ENCODE measurements at places on chromosomes 16 and 17. TPM values are rescaled to one million over a fixed set of nuclear protein-coding genes. Genes with fewer than 3 reads are reported as not detected.

The CDRT15 gene
- not detected for total RNA-seq

The LGALS9B gene
- not detected for total RNA-seq

GRCh38 chr17:65294181-65294719 lies 157.1 kb downstream of the RGS9 start:
- DNase-seq, result peak; percentile 73

The NLE1 gene
- total RNA-seq, result 23.8 TPM

GRCh38 chr17:59688008-59688407 lies 19.2 kb downstream of the PTRH2 start:
- no peak for DNase-seq

The IQCK gene
- total RNA-seq, result 15.4 TPM

DNA sequence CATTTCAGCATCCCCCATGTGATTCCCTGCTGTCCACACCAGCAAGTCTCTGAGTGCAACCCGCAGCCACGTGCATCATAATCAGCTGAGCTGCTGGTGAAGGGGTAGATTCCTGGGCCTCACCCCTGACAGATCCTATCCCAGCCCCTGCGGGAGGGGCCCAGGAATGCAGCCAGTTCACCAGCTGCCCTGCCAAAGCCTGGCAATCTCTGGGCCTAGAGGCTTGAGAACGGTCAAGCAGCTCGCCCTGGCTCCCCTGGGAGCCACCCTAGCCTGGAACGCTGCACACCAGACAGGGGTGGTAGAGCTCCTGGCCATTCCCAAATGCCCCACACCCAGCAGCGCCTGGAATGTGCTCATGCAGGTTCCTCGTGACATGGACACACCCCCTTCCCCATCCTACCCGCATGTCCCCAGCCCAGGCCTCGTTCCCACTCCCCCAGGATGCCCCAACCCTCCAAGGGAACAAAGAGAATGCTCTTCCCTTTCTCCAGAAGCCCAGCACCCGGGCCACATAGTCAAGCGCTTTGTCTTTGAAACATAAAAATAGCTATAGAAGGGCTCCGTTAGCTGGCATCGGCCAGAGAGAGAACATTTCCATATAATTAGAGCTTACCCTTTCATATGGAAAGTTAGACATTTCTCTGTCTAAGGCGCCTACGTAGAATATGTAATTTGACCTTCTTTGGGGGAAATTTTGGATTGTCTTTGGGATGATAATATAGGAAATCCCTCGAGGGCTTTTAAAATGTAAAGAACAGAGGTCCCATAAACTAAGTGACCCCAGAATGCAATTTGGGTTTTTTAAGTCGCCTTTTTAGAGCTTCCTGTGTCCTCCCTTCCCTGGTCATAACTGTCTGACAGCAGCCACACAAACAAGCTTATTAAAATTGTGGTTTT lies 3.4 kb downstream of the CEP295NL start:
- no peak for DNase-seq

DNA sequence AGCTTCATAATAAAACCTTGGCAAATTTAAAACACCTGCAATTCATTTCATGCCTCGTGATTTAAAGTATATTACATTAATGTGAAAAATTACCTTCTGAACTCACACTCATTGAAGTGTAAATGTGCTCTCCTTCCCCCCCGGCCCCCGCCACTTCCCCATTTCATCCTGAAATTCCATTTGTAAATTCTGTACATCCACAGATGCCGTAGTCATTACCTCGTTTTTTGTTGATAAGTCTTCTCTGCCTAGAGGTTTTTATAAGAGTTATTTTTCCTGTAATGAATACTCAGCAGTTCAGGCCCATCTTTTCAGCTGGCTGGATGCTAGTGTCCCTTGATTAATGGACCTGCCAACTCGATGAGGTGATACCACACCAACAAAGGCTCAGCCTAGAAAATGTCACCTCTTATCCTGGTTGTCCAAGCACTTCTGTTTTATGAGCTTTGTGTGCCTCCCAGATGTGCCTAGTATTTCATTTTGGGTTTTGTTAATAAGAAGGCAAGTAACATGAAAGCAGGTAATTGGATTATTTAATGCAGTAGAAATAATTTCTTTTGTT lies 64.8 kb upstream of the KIFC3 start:
- DNase-seq, result no peak

GRCh38 chr16:70686376-70687101 lies 686 bp upstream of the MTSS2 start:
- no peak for DNase-seq

The RAB11FIP4 gene
- 21.8 TPM for total RNA-seq

DNA sequence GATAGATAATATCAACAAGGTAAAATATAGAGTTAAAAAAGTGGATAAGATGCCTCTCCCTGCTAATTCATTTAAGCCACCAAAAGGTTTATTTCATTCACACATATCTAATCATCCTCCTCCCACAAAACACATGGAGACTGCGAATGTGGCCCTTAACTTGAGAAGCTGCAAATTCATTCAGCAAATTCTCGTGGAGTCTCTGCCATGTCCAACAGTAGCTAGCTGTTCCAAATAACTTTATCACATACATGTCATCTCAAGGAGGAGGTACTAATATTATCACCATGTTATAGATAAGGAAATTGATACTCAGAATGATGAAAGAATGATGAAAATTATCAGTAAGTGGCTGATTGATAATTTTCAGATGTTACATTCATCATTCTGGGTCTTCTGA lies 950.2 kb downstream of the CDH11 start:
- DNase-seq, result no peak

GRCh38 chr16:63283721-63284120 lies 1247.5 kb upstream of the CDH8 start:
- DNase-seq, result no peak

GRCh38 chr16:5257462-5257861 lies 159.9 kb upstream of the EEF2KMT start:
- no peak for DNase-seq

The OGFOD1 gene
- 35.5 TPM for total RNA-seq

- DNase-seq, result no peak
These were observed 6.1 kb upstream of the OSGIN1 start for GRCh38 chr16:83946781-83947566.

The CHRNE gene
- total RNA-seq, result 1.7 TPM

- DNase-seq, result no peak
These were observed 105.5 kb downstream of the TNFRSF13B start for GRCh38 chr17:16866436-16866835.

The WWOX gene
- 25.9 TPM for total RNA-seq

DNA sequence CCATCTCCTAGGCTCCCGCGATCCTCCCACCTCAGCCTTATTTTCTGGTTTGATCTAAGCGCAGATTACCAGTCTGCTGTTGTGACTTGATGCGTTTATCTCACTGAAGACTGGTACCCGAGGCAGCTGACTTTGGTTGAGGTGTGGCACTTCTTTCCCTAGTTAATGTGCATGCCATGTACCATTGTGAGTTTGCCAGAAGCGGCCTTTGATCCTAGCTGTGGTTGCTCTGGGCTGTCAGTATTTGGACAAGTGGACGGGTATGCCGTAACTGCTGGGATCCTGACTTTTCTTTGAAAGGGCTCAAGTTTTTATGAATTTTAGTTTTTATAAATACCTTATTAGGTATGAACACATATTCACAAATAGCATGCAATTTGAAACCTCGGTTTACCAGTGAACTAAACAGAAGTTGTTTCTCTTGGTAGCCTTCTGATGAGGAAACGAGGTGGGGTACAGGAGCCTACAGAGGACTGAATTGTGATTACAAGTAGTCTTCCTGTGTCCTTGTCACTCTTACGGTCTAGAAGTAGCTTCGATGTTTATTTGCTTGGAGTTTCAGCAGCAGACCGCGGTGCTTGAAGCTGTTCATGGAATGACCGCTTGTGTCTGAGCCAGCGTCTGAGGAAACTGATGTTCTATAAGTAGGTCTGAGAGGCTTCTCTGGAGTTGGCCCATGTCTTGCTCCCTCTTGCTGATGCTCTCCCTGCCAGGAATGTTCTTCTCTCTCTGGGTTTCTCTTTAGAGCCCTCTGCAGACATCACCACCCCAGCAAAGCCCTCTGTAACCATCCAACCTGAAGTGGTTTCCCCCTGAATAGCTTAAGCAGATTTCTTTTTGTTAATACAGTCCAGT lies 40.0 kb downstream of the SEC14L1 start:
- DNase-seq, result no peak

The CMTM2 gene
- total RNA-seq, result 0.51 TPM

The CTRB2 gene
- total RNA-seq, result not detected

The ABCC11 gene
- total RNA-seq, result 0.47 TPM

The BCKDK gene
- 37.3 TPM for total RNA-seq

- DNase-seq, result no peak
These were observed 17.8 kb upstream of the BLMH start for GRCh38 chr17:30309591-30309990.
